ENCODE measurements at places on chromosomes 1 and 21. TPM values are rescaled to one million over a fixed set of nuclear protein-coding genes. Genes with fewer than 3 reads are reported as not detected.

Gene PRAMEF6
- total RNA-seq, result not detected

Gene CELA3B
- not detected for total RNA-seq

Gene LCE2B
- total RNA-seq, result not detected

Gene PTPRC
- 556 TPM for total RNA-seq

Gene GOLT1A
- total RNA-seq, result not detected

Gene RIT1
- 24.7 TPM for total RNA-seq

Gene SUMO3
- 86.1 TPM for total RNA-seq

Gene A3GALT2
- not detected for total RNA-seq

Gene LCE1B
- not detected for total RNA-seq

Gene CLEC20A
- not detected for total RNA-seq

Gene ITLN1
- total RNA-seq, result not detected

Gene GPATCH3
- total RNA-seq, result 17.0 TPM

Gene DCDC2B
- total RNA-seq, result 0.16 TPM

Gene CCDC181
- 0.19 TPM for total RNA-seq

Gene KHDC4
- total RNA-seq, result 80.2 TPM

Gene CSF3R
- total RNA-seq, result not detected

Gene C1orf167
- total RNA-seq, result not detected

Data from activated CD8-positive, alpha-beta memory T cell treated with anti-CD3 and anti-CD28 coated beads, Interleukin-2, amount 10 ng/mL, durations not matched to agents 7 days and 5 days (primary cell).